ENCODE measurements at places on chromosomes 11 and 22.

GRCh38 chr11:110738641-110739040 is 26.4 kb upstream of the ARHGAP20 start:
- no peak for DNase-seq

GRCh38 chr11:111598559-111598958 is 3.7 kb upstream of the SIK2 start:
- DNase-seq: no peak

- DNase-seq: no peak
Measured at GRCh38 chr11:91608677-91609076, 615.9 kb upstream of the FAT3 start.

- DNase-seq: peak; percentile 67
Measured at GRCh38 chr11:134032501-134033091, 36.3 kb upstream of the JAM3 start.

GRCh38 chr11:38123673-38124072 is 1525.6 kb upstream of the RAG2 start:
- DNase-seq: no peak

DNA sequence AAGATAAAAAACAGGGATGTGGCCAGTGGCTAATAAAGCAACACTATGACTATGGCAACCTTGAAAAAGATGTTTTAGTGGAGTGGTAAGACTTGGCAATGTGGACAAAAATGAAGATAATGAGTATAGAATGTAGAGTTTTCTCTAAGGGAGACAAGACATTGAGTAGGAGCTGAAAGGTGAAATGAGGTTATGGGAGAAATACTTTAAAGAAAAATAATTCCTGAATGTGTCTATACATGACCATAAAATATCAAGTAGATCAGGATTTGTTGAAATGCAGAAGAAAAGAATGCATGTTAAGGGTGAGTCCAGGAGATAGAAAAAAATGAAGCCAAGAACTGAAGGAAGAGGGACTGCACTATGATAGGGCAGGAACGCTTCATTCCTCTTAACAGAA is 101.6 kb upstream of the CARD18 start:
- DNase-seq: no peak

DNA sequence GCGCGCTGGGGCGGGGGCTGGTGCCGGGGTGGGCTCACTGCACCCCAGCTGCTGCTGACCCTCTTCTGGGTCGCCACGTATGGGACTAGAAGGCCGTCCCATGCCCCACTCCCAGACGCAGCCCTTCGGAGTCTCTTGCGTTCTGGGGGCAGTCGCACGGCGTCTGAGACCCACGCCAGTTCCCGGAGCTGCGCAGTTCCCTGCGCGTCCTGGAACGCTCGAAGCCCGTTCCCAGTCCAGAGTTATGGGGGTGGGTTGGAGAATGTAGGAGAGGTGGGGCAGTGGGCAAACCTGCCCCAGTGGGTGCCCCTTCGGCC is 375 bp downstream of the LAYN start:
- no peak for DNase-seq

- DNase-seq: no peak
Measured at GRCh38 chr22:46346680-46347405, 11.3 kb downstream of the TRMU start.

GRCh38 chr11:127119356-127119755 is 118.8 kb upstream of the KIRREL3 start:
- no peak for DNase-seq

GRCh38 chr11:61967924-61968757 is 707 bp upstream of the FTH1 start:
- peak; percentile 72 for DNase-seq

DNA sequence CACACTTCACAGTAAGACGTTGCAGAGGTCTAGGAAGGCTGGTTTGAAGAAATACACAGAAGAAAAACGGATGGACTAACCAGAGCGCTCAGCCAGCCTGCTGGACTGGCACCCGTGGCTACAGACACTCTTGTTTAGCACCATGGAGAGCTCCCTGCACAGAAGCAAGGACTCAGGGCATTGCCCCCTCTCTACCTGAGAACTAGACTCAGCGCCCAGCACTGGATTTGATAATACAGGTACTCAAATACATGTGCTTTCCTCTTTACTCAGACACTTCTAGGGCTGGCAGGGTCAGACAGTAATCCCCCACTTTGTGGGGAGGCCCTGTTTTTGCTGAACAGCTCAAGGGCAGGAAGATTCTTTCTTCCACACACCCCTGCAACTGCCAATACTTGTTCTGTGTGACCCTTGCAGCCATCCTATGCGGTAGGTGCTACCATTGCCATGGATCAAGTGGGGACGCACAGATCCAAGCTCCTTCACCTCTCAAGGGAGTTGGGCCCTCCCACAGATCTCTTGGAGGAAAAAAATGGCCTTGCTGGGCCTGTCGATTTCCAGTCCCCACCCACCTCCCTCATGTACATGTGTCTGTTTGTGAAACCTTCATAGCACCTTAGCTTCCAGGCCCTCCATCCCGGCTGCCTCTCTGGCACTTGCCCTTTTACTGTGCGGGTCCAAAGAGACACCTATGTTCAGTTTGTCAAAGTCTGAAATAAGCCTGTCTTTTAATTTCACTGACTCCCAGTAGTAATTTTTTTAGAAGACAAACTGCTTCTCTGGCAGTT is 5.1 kb upstream of the P2RX6 start:
- no peak for DNase-seq

DNA sequence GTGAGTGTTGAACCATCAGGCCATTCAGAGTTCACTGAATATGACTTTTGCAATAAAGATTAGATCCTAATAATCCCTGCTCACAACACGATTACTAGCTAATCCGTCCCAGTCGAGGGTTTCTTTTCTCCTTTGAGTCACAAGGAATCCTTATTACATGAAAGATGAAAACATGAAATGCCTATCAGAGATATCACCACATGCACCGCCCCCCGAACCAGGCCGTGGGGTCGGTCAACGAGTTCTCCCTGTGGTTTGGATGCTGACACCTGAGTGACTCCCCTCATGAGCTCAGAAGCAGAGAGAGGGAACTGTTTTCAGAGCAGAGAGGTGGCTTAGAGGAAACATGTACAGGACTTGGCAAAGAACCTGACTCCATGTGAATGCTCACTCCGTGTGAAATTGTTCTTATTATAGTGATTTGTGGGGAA is 263.3 kb downstream of the ETS1 start:
- no peak for DNase-seq

DNA sequence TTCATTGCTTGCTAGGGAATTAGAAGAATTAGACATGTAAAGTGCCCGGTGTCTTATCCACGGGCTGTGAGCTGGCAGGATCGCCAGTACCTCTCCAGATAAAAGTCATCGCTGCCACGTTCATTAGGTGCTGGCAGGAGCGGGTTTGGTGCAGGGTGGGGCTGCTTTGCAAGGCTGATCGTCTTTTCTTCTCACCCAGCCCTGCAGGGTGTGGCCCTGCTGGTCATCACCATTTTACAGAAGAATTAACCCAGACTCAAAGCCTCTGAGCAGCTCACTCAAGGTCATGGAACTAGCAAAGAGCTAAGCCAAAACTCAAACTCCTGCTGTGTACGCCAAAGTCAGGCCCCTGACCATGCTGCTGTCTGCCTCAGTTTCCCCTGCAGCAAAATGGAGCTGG is 6.1 kb upstream of the FGF4 start:
- no peak for DNase-seq

GRCh38 chr11:17012712-17013547 is 1.3 kb downstream of the PLEKHA7 start:
- no peak for DNase-seq

DNA sequence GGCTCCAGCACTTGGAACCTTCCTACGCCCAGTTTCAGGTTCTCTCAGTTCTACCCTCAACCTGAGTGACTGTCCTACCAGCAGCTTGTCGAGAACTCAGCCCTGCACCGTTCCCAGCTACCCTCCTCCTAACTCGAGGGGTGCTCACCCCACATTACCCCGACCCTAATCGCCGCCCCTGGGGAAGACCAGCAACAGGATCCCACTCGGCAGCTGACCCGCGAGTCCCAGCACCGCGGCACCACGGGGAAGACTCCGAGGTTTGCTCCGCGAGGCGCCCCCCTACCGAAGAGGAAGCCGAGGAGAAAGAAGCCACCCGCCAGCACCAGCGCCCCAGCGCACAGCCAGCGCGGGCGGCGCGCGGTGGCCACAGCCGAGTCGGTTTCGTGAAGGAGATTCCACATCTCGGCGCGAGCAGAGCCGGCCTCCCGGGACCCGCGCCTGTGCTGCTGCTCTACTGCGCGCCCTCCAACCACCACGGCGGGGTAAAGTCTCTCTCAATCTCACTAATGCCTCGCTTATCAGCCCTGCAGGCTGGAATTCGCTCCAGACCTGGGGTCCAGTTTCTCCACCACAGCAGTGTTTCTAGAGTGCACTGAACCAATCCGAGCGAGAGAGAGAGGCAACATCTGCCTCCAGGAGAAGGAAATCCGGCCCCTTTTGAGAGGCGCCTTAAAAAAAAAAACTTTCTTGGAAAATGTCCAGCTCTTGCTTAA is at the start of gene FOLH1:
Gene FOLH1, minus strand, starts transcription at position 597 of the 716 bp plus-strand sequence. Its CDS starts 193 bp downstream, at position 404.
- no peak for DNase-seq

DNA sequence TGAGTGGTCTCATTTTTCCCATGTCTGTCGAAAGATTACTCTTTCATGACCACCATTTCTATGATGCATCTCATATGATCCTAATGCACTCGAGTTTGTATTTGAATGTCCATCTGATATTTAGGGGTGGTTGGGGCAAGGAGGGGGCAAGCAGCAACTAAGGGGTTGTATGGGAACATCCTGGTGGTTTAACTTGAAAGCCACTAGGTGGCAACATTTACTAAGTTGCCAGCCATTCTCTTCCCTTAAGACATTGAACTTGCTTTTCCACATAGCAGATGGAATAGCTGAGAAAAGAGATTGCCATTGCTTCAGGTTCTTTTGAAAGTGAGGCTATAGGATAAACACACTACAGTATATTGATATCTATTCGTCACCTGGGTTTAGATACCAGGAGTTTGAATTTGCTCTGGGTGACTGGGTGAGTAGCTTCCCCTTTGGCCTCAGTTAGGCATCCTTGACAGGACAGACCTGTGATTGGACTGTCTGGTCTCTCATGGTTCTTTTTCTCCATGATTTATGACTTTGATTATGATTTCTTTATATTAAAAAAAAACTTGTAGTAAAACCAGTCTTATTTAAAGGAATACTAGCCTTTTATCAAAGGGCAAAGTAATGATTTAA is 32.4 kb downstream of the NF2 start:
- no peak for DNase-seq

DNA sequence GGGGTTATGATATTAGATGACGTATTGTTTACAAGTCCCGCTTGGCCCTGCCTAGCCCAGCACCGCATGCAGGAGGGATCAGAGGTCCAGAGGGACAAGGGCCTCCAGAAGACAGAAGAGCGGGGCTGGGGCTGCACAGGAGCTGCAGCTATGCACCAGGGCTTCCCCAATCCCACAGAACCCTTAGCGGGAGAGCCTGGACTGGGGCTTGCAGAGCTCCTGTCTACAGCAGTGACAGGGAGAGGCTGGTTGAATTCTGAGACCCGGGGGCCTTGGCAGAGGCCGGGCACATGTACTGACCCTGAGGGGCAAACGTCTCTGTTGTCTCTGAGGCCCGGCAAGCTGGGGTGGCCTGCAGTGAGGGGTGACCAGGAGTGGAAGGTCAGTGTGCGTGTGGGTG is 6.9 kb downstream of the KIAA0930 start:
- no peak for DNase-seq

DNA sequence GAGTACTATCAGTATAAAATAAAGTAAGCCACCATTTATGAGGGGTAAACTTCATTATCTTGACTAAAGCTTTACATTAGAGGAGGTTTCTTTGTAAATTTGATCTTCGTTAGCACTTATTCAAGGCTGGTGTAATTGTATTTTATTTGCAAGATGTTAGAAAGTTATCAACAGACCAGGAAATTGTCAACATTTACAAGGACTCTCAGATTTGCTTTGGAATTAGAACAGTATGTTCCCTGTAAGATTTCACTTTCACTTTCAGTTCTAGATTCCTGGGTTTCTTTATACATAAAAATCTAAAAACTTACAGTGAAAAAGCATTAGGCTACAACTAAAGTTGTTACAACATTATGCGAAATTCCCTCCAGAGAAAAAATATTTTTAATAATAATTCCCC is 4.6 kb upstream of the BIRC3 start:
- DNase-seq: no peak

DNA sequence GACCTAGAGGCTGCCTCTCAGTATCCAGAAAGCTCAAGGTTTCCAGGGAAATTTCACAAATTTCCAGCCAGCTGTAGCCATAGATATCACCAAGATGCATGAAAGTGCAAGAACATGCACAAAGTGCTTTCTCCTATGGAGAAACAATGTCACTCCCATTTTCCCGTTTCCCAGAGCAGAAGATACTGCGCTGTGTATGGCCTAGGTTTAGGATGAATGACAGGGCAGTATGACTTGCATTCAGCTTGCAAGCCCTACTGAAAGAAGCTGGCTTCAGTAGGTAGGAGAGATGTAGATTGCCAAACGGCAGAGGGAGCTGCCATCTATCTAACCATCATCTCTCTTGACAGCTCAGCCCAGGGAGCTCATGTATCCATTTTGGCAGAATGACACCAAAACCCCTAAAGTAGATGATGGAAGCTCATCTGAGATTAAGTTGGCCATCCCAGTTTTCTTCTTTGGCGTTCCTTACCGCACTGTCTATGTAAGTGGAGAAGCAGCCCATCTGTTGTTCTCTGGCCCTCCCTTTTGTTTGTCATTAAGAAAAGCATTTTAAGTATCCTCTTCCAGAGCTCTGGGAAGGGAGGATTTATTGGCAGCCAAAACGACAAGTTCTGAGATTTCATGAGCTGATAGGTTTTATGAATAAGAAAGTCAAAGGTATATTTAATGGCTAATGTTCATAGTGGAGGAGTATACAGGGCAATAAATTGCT is 4.6 kb downstream of the TECTA start:
- DNase-seq: no peak

DNA sequence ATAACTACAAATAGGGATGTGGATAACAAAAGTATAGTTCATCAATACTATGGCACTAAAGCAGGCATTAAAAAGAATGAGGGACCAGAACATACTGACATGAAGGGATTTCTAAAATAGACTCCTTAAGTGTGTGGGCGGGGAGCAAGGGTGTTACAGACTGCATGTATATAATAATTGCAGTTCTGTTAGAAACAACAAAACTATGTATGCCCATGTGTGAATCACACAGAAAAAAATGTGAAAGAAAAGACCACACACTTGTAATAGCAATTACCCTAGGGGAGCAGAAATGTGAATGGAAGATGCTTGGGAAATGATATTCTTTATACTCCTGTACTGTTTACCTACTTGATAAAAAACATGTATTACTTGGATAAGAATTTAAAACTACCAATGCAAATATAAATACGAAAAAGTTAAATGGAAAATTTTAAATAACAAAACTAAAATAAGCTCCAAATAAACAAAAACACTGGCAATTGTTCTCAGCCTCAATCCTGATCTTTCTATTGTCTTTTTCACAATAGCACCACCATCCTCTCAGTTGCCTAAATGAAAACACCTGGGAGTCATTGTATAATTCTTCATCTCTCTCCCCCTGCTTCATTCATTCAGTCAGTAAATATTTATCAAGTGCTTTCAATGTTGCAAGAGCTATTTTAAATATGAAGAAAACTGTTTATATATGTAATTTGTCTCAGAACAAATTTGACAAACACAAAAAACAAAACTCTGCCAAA is 129.8 kb downstream of the FCHSD2 start:
- DNase-seq: no peak

- peak; percentile 78 for DNase-seq
Measured at GRCh38 chr11:36594316-36594989, at the start of gene IFTAP. IFTAP (plus strand) TSS chr11:36594502; CDS start chr11:36610104, 15,602 bp downstream.

GRCh38 chr11:2741006-2741376 is 41.2 kb upstream of the KCNQ1OT1 start:
- no peak for DNase-seq

GRCh38 chr11:31810779-31811647 is at the start of gene PAX6:
PAX6 (minus strand) TSS chr11:31811322; CDS start chr11:31806411, 4,911 bp downstream.
- DNase-seq: no peak
